ENCODE measurements at places on chromosomes 2 and 18.

GRCh38 chr2:51027442-51027841, 4.5 kb downstream of the NRXN1 start:
- no peak for DNase-seq

DNA sequence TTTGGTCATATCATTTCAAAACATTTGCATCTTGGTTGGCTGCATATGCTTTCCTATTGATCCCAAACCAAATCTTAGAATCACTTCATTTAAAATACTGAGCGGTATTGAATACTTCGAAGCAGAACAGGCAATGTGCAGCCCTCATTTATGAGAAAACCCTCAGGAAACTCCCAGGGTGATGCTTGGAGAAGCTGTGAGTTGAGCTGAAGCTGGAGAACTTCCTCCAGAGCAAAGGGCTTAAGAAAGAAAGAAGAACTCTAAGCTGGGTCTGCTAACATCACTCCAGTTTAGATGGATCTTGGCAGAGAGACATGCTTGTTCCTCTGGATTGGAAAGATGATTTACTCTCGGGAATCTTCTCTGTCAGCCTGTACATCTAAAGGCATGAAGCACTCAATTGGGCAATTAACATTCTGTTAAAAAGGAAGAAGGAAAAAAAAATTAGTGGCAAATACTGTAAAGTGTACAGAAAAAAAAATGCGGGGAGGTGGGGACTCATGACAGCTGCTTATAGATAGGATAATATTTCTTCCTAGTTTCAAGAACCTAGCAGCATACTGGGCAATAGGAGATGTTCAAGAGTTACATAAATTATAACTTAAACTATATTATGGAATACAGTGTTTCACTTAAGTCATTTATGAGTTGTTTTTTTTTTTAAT, 49.5 kb downstream of the ATIC start:
- DNase-seq, result no peak

DNA sequence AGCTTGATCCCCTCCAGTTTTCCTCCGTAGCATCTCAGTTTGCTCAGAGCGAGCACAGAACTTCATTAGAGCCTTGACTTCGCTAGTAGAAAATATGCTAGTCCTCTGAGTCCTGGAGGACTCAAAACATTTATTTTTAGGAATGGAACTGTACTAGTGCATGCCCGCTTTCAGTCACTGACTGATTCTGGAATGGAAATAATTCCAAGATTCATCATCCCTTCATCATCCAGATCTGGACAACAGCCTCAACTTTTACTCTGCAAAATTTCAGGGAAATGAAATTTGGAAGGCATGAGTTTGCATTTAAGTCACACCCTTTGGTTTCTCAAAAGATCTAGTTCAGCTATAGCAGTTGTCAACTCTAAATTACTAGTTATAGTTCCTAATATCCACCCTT, 304.6 kb downstream of the XIRP2 start:
- DNase-seq, result no peak

DNA sequence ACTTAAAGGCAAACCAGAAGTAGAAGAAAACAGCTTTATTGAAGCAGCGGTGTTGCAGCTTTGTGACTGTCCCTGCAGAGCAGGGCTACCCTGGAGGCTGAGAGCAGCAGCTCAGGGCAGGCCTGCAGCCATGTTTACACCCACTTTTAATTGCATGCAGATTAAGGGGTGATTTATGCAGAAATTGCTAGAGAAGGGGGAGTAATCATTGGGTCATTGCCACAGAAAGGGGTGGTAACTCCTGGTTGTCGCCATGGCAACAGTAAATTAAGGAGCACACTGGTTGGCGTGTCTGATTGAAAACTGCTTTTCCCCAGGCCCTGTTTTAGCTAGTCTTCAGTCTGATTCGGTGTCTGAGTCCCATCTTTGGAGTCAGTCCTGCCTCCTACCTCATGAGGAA, 195.4 kb upstream of the HDAC4 start:
- DNase-seq, result no peak

- DNase-seq, result no peak
Observed at GRCh38 chr18:6901286-6901926, 171.9 kb downstream of the ARHGAP28 start.

- no peak for DNase-seq
Observed at GRCh38 chr2:181380581-181380980, 76.6 kb upstream of the ITGA4 start.

- DNase-seq, result no peak
Observed at GRCh38 chr2:52386433-52387030, 1354.6 kb upstream of the NRXN1 start.

DNA sequence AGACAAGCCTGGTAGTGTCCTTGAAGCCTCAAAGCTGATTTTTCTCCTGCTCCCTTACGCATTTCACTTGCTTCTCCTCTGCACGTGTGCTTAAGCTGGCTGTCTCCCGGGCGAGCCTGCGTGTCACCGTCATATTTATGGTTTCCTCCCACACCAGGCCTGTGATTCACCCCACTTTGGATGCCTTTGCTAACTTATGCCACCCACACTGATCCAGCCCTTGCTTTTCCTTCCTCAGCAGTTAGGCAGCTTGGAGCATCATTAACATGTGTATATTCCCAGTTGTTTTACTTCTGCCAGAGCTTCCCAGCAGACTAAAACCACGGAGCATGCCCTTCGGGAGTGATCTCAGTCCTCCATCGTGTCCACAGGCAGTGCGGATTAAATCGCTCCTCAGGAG, 2.2 kb downstream of the ST3GAL5 start:
- DNase-seq, result no peak

- peak; percentile 3 for DNase-seq
Observed at GRCh38 chr18:27378431-27379095, 193.5 kb upstream of the CHST9 start.

DNA sequence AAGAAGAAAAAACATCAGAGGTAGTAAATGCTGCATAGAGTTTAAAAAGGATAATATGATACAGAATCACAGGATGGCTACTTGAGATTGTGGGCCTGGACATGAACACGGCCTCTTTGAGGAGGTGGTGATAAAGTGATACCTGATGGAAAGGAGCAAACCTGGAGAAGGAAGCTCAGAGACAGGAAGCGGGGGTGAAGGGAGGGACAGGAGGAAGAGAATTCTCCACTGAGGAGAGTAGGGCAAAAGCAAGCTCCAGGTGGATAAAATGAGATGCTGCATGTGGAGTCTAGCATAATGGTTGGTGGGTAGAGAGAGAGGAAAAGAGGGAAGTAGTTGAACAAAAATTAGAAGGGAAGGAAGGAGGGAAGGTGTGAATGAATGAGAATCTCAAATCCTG, 77.0 kb upstream of the GALNT3 start:
- no peak for DNase-seq

DNA sequence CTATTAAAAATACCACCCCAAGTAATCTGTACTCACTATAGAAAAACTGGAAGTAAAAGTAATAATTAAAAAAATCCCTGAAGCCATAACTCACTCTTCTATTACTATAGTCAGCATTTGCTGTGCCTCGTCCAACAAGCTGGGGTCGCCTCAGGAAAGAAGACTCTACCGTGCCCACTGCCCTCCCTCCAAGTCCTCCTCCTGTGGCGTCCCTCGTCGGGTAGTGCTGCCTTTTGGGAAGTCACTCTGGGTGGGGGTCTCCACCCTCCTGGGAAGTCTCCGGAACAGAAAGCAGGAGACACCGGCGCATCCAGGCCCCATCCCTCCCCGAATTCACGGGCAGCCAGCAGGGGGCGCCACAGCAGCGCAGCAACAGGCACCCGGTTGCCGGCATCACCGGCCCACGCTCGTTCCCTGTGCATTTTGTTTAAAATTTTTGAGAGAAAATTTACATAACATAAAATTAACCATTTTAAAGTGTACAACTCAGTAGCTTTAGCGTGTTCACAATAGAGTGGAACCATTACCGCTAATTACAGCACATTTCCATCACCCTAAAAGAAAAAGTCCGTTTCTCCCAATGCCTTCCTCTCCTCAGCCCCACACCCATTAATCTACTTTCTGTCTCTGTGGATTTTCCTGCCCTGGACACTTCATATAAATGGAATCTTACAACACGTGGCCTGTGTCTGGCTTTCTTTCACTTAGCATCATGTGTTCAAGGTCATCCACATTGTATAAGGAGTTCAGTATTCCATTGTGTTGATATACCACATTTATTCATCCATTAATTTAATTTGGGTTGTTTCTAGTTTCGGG, 62.2 kb downstream of the ADNP2 start:
- DNase-seq, result no peak

- no peak for DNase-seq
Observed at GRCh38 chr2:222257645-222258044, 41.2 kb downstream of the PAX3 start.

GRCh38 chr2:74834792-74835755, 1.1 kb downstream of the HK2 start:
- no peak for DNase-seq

GRCh38 chr2:20933714-20934113, 110.2 kb downstream of the APOB start:
- no peak for DNase-seq

DNA sequence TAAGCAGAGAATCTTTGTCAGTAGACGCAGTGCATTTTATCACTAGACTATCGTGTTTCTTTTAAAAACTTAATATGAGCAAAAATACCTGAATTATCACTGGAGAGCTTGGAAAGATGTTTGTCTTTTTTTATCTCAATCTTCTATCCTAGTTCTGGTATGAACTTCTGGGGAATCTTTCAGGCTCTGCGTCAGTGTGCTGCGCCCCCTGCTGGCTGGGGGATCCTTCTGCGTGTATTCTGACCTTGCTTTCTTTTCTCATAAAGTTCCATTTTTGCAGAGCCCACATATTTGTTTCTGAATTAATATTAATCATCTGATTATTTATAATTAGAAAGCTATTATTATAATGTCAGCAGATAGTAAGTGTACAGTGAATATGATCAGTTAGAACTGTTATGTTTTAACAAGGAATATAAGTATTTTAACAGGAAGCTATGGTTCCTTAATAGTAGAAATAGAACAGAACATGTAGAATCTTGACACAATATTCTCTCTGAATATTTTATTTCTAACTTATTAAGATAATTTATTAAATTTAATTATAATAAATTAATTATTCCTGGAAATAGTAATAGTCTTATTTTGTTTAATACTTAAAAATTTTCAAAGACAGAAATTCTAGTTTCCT, 945.0 kb upstream of the CRIM1 start:
- no peak for DNase-seq

GRCh38 chr2:184689638-184690037, 91.3 kb downstream of the ZNF804A start:
- DNase-seq, result no peak

- no peak for DNase-seq
Observed at GRCh38 chr2:143968360-143968759, 551.6 kb downstream of the ZEB2 start.

DNA sequence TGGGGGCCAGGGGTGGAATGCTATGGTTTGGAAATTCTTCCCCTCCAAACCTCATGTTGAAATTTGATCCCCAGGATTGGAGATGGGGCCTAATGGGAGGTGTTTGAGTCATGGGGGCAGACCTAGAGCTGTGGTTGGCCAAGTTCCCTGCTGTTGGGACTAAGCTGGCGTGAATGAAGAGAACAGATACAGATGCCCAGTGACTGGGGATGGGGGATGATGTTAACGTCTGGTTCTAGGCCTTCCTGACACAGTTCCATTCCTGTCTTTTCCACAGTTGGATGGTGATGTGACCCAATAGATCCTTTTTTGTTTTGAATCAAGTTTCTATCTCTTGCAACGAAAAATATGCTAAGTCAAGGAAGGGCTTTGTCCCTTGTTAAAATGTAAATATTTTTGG, 23.7 kb downstream of the KLHL23 start:
- no peak for DNase-seq

- DNase-seq, result no peak
Observed at GRCh38 chr2:239626961-239627592, 226.3 kb upstream of the HDAC4 start.

GRCh38 chr2:231929961-231930592, 3.9 kb upstream of the NPPC start:
- DNase-seq, result no peak

GRCh38 chr2:117065912-117066311, 748.6 kb upstream of the DDX18 start:
- DNase-seq, result no peak

DNA sequence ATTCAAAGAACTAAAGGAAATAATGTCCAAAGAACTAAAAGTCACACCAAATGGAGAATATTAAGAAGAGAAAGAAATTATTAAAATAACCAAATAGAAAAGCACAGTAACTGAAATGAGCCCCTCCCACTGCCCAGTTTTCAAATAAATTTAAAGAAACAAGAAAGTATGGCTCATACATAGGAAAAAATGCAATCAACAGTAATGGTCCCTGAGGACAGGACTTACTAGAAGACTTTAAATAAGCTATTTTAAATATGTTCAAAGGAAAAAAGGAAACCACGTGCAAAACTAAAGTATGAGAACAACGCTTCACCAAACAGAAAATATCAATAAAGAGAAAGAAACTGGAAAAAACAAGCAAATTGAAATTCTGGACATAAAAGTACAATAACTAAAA, 58.9 kb downstream of the TMEM131 start:
- DNase-seq, result no peak

GRCh38 chr2:63628403-63628942, 39.7 kb downstream of the MDH1 start:
- DNase-seq, result no peak

DNA sequence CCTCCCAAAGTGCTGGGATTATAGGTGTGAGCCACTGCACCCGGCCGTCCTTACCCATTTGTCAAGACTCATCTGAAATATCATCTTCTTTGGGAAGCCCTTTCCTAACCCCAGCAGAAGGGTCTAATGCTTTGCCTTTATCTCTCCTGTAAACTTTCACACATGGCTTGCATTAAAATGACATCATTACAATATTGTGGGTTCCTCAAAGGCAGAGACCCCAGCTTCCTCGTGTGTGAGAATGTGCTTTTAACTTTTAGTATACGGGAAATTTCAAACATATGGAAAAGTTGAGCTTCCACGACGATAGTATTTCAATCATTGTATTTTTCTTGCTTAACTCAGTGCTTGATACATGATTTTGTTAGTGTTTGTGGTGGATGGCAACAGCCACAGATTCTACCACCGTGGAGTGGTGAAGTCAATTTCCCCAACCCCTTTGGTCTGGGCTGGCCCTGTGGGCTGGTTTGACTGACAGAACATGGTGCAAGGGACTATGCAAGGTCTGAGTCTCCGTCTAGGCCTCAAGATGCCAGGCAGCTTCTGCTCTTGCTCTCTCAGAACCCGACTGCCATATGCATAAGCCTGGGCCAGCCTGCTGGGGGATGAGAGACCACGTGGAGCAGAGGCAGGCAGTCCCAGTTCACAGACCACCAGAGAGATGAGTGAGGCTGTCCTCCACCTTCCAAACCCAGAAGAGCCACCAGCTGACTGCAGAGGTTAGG, 39.9 kb downstream of the NGEF start:
- no peak for DNase-seq

GRCh38 chr2:65706411-65706810, 274.0 kb upstream of the SPRED2 start:
- DNase-seq, result no peak

DNA sequence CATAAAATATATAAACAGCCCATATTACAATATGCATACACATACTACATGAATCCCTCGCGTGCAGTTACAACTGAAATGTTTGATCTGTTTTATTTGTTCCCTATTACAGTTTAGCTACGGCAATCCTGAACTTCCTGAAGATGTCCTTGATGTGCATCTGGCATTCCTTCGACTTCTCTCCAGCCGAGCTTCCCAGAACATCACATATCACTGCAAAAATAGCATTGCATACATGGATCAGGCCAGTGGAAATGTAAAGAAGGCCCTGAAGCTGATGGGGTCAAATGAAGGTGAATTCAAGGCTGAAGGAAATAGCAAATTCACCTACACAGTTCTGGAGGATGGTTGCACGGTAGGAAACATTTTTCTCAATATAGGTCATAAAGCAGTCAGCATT, 36.4 kb downstream of the COL3A1 start:
- DNase-seq, result no peak

Measured in T-helper 1 cell (primary cell).